ENCODE measurements at places on chromosomes 5 and 9.
A peak's percentile ranks its signal among the peaks of the same experiment; 100 is the strongest.

DNA sequence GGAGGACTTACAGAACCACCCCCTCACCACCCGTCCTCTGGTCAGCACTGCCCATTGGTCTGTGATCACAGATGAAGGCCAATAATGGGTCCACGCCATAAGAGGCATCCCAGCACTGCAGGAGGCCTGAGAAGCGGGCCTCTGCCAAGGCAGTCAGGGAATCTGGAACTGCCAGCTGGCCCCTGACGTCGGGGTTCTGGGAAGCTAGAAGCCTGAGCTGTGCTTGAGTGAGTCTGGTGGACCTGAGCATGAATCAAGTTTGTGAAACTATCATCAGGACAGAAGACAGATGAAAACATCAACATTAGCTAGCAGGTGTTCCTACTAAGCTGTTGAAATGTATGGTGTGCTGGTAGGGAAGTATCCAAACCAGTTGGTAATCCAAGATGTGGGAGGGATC lies 7.8 kb downstream of the ANGPTL2 start:
- DNase-seq: no peak

- DNase-seq: no peak
Measured at GRCh38 chr9:131402738-131403492, 9.0 kb downstream of the PRRC2B start.

DNA sequence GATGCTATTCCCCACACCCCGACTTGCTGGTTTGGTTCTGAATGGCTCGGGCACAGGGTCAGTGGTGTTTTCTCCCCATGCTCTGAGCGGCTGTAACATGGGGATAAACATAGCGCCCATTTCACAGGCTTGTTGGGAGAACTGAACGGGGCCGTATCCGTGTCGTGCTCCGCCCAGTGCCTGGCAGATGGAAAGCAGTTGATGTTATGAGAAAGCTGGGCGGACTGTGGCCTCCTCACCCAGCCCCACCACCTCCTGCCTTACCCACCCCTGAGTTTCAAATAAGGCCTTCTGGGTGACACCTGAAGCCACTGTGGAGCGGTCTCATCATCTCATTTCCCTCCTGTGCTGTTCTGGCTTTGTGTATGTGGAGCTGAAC lies 14.5 kb downstream of the ORM2 start:
- DNase-seq: no peak

- no peak for DNase-seq
Measured at GRCh38 chr5:12357626-12358025, 453.4 kb upstream of the CTNND2 start.

DNA sequence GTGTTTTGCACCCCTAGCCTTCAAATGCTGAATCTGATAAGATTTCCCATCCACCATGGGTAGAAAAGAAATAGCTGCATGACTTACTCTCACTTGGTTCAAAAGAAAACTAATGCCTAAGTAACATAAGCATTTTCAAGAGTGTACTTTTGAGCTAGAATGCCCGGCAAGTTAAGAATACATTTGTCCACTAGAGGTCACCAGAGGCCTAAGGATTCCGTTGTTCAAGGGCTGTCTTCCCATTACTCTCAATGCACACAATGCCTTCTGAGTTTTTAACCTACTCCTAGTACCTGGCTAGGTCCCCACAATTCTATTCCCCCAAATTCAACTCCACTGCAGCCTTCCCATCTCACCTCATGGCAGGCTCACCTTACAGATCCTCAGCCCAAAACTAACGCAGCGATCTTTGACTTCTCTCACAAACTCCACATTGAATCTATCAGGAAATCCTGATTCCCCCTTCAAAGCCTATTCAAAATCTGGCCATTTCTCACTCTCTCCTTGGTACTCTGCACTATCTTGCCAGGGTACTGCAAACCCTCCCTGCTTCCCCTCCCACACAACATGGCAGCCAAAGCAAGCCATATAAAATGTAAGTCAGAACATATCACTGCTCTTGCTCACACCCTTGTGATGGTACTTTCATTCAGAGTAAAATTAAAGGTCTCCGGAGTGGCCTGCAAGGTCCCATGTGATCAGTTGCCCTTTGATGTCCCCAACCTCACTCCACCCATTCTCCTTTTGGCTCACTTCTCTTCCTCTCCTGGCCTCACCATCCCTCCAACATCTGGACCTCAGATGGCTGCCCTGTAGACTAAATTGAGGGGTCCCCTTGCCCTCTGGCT lies 13.4 kb downstream of the OXCT1 start:
- peak; percentile 65 for DNase-seq

DNA sequence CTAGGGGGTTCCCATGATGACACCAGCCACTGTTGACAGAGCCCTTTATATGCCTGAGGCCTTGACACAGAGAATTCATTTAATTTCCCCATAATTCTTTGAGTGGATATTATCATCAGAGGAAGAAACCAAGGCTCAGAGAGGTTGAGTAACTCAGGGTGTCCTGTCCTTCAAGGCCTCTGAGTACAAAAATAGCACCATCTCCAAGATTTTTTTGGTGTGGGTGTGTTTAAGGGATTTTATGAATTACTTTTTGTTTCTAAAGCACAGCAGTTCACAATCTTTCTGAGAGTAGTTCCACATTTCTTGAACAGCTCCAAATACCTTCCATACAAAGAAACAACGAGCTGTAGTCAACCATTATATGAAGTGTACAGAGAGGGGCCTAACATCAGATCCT lies 6.2 kb upstream of the GSN start:
- DNase-seq: no peak

- no peak for DNase-seq
Measured at GRCh38 chr9:34796924-34797323, 87.0 kb upstream of the CCL21 start.

DNA sequence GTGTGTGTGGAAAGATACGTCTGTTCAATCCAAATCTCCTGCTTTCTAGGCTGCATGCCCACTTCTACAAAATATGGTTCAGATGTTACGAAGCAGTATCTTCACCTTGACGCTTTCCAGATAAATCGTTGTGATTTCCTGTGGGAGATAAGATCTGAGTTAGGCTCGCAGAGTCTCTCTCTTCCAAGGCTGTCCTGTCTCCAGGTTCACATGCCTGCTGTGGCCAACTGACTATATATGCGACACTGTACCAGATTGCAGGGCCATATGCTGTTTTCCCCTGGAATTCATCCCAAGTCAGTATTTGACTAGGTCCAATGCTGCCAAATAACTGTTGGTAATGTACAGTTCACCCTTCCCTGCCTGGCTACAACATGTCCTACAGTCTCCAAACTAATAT lies 47.9 kb downstream of the TMEM252 start:
- no peak for DNase-seq

GRCh38 chr5:39469777-39470415 lies 45.1 kb upstream of the DAB2 start:
- DNase-seq: no peak

- DNase-seq: no peak
Measured at GRCh38 chr9:109411069-109411761, 86.9 kb downstream of the PTPN3 start.

DNA sequence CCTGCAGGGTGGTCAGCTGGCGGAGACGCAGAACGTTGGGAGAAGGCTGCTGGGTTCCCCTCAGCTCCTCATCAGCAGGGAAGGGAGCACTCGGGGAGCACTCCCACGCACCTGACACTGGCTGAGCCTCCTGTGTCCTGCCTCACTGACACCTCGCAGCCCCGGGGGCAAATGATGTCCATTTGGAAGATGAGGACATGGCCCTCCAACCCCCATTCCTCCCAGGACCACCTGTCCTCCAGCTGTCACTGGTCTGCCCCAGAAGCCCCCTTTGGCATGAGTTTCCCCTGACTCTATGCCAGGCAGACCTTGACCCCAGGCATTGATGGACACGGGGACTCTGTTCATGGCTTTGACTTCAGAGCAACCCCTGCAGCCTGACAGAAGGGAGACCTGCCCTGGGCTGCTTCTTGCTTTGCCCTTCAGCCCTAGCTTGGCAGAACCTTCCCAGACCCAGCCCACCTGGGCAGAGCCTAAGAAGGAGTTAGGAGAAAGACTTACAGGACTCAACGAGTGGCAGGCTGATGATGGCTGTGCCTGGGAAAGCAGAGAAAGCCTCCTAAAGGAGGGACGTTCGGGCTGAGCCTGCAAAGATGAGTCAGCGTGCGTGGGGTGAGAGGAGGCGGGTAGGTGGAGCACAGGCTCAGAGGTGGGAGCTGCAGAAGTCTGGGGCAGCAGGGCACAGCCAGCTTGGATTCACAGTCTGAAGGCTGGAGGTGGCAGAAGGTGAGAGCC lies 90.6 kb downstream of the LMX1B start:
- peak; percentile 76 for DNase-seq

DNA sequence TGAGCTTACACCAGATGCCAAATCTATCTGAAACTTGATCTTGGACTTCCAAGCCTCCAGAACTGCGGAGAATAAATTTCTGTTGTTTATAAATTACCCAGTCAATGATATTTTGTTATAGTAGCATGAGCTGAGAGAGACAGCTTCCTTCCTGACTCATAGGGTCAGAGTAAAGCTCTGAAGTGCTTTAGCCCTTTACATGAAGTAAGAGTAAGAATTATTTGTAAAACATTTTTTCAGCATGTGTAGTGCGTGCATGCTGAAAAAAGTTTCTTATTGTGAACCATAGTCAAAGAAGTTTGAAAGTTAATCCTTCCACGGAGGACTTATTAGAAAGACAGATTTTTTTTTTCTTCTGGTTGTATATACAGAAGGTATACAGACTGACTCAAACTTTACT lies 172.4 kb downstream of the DMRT2 start:
- DNase-seq: no peak

DNA sequence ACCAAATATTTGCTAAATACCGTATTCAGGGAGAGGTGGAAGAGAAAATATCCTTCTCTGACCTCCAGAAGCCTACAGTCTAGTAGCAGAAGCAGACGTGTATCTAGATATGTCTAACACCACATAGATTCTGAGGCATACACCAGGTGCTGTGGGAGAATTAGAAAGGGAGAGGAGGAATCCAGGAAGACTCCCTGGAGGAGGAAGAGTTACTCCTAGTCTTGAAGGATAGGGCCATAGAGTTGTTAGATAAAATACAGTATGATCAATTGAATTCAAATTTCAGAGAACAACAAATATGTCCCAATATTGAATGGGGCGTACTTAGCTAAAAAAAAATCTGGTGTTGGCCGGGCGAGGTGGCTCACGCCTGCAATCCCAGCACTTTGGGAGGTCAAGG lies 58.7 kb downstream of the TMOD1 start:
- no peak for DNase-seq

- DNase-seq: no peak
Measured at GRCh38 chr5:56330806-56331205, 97.7 kb upstream of the ANKRD55 start.

DNA sequence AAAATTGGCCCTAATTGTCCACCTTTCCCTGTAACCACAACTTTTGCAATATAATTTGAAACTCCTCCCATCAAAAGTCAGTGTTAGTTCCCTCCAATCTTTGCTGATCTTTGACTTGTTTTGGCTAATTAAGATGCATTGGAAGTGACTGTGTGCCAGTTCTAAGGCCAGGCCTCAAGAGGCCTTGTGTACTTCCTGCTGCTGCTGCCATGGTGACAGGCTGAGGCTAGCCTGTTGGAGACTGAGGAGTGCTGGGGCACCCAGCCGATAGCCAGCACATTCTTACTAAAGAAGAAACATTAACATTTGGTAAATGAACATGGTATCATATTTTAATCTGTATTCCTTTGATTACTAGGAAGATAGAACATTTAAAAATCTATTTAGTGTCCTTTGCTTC lies 86.5 kb downstream of the SREK1 start:
- DNase-seq: no peak

DNA sequence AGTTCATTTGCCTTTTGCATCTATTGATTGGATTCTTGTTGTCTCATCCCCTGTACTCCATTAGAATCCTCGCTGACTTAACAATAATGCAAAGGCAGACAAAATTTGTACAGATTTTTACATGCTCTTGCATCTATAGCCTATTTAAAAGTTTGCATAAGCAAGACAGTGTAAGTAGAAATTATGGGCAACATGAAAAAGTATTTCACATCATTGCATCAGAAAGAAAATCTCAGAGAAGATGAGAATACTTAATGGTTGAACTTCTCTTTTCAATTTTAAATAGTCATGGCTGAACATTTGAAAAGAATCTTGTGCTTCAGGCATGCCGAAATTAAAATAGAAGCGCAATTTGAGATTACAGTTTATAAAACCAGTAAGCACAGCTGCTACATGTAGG lies 226.4 kb downstream of the EFNA5 start:
- no peak for DNase-seq

DNA sequence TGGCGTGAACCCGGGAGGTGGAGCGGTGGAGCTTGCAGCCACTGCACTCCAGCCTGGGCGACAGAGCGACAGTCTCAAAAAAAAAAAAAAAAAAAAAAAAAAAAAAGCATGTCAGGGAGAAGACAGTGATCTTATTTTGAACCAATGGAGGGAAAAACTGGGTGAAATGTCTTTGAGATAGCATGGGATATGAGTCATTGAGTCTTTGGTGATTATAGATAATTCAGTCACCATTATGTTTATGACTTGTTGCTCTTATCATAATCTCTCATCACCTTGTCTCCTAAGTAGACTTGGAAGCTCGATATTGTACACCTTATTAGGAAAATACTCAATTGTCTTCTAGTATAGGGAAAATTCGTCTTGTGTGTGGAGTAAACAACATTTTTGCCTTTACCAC lies 55.1 kb upstream of the KDM4C start:
- DNase-seq: no peak

DNA sequence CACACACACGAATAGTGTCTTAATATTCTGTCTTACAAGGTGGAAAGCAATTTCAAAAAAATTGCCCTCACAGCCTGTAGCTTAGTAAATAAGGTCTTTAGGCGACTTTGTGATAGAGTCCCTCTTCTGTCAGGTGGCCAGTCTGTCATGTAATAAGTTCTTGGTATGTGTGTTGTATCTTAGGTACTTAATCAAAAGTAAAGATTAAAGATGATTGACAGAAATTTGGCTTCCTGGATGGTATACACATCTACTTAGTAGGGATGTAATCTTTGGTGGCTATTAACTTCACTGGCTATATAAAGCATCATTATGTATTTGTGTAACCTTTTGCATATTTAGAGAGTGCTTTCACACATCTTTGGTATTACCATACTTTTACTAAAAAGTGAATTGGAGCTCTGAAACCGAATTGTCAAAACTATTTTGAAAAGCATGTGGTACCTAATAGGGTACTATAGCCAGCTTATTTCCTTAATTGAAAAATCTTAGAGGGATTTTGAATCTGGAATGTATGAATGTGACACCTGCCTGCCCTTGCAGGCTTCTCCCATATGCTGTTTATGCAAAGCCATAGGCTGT lies 3.4 kb downstream of the G3BP1 start:
- DNase-seq: no peak

GRCh38 chr9:21788752-21789151 lies 13.7 kb upstream of the MTAP start:
- DNase-seq: no peak

GRCh38 chr5:5652181-5652580 lies 229.7 kb downstream of the ICE1 start:
- no peak for DNase-seq

All from activated effector memory CD4-positive, alpha-beta T cell treated with anti-CD3 and anti-CD28 coated beads, Interleukin-2, amount 50 U/mL, for 16 hours (primary cell).